ENCODE measurements at places on chromosomes 11 and 22. TPM values are rescaled to one million over a fixed set of nuclear protein-coding genes. Genes with fewer than 3 reads are reported as not detected.
A peak's percentile ranks its signal among the peaks of the same experiment; 100 is the strongest.

INPP5J gene
- polyA plus RNA-seq = 7.6 TPM

MMP13 gene
- polyA plus RNA-seq = not detected

GRCh38 chr11:67277231-67277961 lies 11.1 kb downstream of the GRK2 start:
- DNase-seq = peak; percentile 93

SPTBN2 gene
- under 0.01 TPM for polyA plus RNA-seq

GRCh38 chr22:43331069-43331451 lies 12.1 kb downstream of the SCUBE1 start:
- DNase-seq = no peak

- peak; percentile 81 for DNase-seq
Observed at GRCh38 chr11:108592591-108593213, 866 bp downstream of the EXPH5 start.

OR8B12 gene
- polyA plus RNA-seq = not detected

PNPLA5 gene
- not detected for polyA plus RNA-seq

DNA sequence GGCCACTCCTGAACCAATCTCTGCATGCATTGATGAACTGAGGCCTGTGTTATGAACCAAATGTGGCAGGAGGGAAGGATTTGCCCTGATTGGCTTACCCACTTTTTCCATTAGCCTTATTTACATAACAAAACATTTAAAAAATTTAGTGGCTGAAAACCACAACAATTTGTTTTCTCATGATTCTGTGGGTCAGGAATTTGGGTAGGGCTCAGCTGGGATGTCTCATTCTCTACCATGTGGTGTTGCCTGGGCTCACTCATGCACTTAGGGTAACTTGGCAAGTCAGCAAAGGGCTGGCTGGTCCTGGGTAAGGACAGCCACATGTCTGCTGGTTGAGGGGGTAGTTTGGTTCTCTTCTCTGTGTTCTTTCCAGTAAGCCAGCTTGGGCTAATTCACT lies 35.1 kb upstream of the CYP2R1 start:
- no peak for DNase-seq

- peak; percentile 37 for DNase-seq
Observed at GRCh38 chr11:90774727-90775566, 552.1 kb upstream of the CHORDC1 start.

ADM2 gene
- 0.50 TPM for polyA plus RNA-seq

GRCh38 chr22:26226538-26227297 lies 57.5 kb downstream of the SEZ6L start:
- no peak for DNase-seq

DNA sequence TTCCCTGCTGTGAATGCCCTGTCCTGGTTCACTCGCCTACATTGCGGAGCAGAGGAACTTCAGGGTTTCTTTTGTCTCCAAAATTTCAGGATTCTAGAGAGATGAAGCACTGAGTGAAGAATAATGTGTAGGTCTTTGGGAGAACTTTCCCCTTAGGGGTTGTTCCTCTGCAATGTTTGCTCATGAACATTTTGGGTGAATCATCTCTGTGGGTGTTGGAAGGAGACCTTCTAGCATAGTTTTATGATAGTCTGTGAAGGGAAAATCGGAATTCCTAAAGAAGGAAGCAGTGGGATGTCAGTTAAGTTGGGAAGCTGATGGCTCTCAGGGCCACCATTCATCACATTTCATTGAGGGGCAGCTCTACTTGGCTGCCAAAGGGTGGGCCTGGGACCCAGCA lies 64.8 kb downstream of the MIAT start:
- DNase-seq = no peak

SAA1 gene
- polyA plus RNA-seq = 6.5 TPM

TSPAN32 gene
- polyA plus RNA-seq = 8.7 TPM

All from aorta (tissue), 5 donors.